T-helper 17 cell (primary cell): ENCODE measurements at places on chromosomes 1 and 21.

- no peak for DNase-seq
These were observed 117.9 kb upstream of the ESRRG start for GRCh38 chr1:216841165-216841564.

DNA sequence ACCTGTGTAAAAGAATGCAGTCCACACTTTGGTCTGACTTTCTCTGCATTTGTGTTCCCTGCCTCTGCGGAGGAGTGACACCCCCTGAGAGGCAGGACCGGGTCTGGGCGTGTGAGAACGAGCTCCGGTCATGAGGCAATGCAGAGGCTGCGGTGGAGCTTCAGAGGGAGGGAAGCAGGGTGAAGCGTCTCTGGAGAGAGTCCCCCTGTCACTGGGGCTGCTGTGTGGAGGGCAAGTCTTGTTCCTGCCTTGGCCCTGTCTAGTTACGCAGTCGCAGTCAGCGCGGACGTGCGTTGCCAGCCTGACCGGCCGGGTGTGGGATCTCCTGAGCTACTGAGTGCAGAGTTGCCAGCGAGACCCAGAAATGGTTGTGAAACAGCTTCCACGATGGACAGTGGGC is 48.5 kb downstream of the BACE2 start:
- no peak for DNase-seq

- no peak for DNase-seq
These were observed 37.5 kb downstream of the PGM1 start for GRCh38 chr1:63630666-63631065.

DNA sequence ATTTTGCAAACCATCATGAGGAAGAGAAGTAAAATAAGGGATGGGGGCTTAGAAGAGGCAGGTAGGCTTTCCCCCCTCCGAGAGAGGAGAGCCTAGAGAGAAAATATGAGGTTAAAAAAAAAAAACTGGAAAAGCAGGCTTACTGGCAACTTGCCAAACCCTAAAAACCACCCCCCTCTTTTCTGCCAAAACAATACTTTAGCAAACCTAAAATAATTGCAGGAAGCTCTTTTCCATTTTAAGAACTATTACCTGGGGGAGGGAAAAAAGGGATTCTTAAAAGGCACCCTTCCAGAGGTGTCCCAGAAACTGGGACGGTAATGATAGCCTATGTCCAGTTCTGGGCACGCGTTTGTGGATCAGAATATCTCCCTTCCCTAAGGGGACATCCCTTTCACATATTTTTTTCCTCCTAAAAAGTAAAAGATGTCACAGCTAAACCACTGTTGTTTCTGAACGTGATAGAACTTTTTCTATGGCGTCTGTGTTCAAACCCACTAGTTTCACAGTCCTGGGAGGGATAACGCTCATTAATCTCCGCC is 1.1 kb upstream of the NFIA start:
- DNase-seq: no peak

DNA sequence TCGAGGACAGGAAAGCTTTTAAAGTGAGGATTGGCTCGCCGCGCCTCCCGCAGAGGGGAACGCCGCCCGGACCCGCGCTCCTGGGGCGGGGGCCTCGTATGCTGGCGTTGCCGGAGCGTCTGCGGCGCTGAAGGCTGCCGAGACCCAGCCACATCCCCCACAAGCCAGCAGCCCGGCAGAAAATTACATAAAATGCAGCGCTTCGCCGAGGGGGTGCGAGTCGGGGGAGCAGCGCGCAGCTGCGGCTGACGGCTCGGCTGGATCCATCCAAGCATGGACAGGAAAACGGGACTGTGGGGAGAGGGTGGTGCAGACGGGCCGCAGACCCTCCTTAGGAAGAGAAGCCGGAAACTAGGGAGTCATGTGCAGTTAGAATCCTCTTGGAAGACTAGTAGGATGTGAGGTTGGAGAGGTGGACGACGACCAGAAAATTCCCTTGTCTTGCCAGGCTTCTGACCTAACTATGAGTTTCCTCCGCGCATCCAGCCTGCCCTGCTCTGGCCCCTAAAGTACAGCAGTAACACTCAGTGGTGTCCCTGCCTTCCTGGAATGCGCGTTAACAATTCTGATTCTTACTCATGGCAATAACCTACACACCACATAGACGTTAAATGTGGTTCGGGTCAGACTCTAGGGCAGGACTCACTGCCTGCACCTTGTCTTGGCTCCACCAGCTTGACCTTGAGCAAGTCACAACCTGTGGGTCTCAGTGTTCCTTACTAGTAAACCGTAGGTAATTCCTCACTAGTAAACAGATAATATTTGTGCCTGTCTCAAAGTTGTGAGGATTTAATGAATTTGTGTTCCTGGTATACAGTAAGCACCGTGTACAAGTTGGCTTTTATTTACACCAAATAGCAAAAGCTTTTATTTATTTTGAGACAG is 953 bp upstream of the BRWD1 start:
- peak; percentile 31 for DNase-seq

- no peak for DNase-seq
These were observed 47.8 kb upstream of the CCDC190 start for GRCh38 chr1:162908780-162909179.

- DNase-seq: no peak
These were observed 195.7 kb downstream of the RYR2 start for GRCh38 chr1:237237721-237238120.

- DNase-seq: no peak
These were observed 68.1 kb downstream of the RHOU start for GRCh38 chr1:228803421-228803820.

- no peak for DNase-seq
These were observed 8.7 kb upstream of the EXTL1 start for GRCh38 chr1:26012864-26013263.

- DNase-seq: no peak
These were observed 2.1 kb upstream of the LCE2C start for GRCh38 chr1:152673016-152673415.

- no peak for DNase-seq
These were observed 89.6 kb downstream of the PKN2 start for GRCh38 chr1:88773540-88774150.

GRCh38 chr1:219792337-219793021 is 135.9 kb downstream of the SLC30A10 start:
- DNase-seq: no peak

- DNase-seq: no peak
These were observed 182.3 kb downstream of the CAMTA1 start for GRCh38 chr1:6967431-6968111.

GRCh38 chr1:61271412-61271789 is 189.0 kb downstream of the NFIA start:
- no peak for DNase-seq
